ENCODE measurements at places on chromosomes 7 and 10.

- H3K4me1 ChIP-seq, result no peaks in the 10 kb centered on the region
- H3K4me3 ChIP-seq, result no peak overlapping the region
- 0 out of 2 replicates have a peak, but pooled peaks cover 3% of the 10 kb centered on the region for H3K36me3 ChIP-seq
- no peak for DNase-seq
- H3K27ac ChIP-seq, result no peak overlapping the region
These were observed 222.0 kb upstream of the ZMIZ1 start for GRCh38 chr10:78846760-78847159.

DNA sequence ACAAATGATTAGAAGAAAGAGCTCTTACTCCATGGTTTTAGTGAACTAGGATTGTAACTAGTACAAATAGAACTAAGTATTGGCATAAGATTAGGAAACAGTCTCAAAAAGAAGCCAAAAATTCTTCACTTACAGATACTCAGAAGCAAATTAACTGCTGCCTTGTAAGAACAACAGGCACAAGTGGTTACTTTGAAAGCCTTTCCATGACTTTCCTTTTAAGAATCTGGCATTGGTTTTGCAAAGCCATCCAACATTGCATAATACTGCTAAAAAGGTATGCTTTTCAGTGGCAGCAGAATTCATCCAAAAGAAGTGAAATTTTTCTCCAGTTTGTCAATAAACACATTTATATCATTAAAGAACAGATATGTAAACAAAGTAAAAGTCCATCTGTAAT is 126.8 kb upstream of the ODAD2 start:
- no peak overlapping the region for H3K4me3 ChIP-seq
- DNase-seq, result no peak
- H3K36me3 ChIP-seq, result peaks cover 14% of the 10 kb centered on the region
- H3K27ac ChIP-seq, result no peak overlapping the region
- peaks cover 2% of the 10 kb centered on the region for H3K4me1 ChIP-seq
- H3K27me3 ChIP-seq, result no peaks in the 10 kb centered on the region

- no peak overlapping the region for H3K4me3 ChIP-seq
- no peaks in the 10 kb centered on the region for H3K36me3 ChIP-seq
- peaks cover 23% of the 10 kb centered on the region for H3K4me1 ChIP-seq
- H3K27ac ChIP-seq, result no peak overlapping the region
- no peaks in the 10 kb centered on the region for H3K27me3 ChIP-seq
These were observed 25.8 kb upstream of the GPR141 start for GRCh38 chr7:37657816-37658215.

GRCh38 chr7:15581352-15581951 is 19.6 kb upstream of the AGMO start:
- no peaks in the 10 kb centered on the region for H3K27me3 ChIP-seq
- H3K27ac ChIP-seq, result no peak overlapping the region

DNA sequence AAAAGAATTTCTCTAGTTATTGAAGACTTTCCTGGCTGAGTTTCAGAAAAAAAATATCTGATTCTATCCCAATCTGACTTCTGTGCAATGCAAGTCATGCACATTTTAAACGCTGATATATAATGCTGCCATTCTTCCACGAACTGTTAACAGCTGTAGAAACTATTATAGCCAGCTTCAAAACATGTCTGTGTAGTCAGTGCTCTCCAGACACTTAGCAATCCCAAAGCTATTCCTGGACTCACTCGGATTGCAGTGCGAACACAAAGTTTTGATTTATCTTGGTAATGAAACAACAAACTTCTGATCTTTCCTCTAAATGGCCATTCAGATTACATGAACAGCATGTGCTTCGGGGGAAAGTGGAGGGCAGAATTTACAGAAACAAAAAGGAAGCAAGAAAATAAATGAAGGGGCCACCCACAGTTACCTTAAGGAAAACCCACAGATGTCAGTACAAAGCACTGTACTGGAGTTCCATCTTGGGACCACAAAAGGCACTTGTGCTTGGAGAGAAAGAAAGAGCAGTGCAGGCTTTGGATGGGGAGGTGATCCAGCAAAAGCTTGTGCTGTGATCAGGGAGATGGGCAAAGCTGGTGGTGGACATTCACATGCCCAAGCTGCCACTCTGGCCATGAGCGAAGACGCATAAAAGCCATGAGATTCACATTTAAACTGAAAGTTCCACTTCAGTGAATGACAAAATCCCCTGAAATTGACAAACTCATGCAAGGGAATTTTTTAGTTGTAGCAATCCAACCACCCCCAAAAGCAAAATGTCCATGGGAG is 32.1 kb upstream of the ADO start:
- H3K4me1 ChIP-seq, result peaks cover 37% of the 10 kb centered on the region
- H3K36me3 ChIP-seq, result no peaks in the 10 kb centered on the region
- DNase-seq, result no peak
- no peak overlapping the region for H3K27ac ChIP-seq
- H3K27me3 ChIP-seq, result no peaks in the 10 kb centered on the region

GRCh38 chr10:52334595-52334994 is 20.5 kb downstream of the DKK1 start:
- H3K4me1 ChIP-seq, result peaks cover 9% of the 10 kb centered on the region
- H3K27ac ChIP-seq, result no peak overlapping the region
- no peak for DNase-seq
- H3K4me3 ChIP-seq, result no peak overlapping the region

DNA sequence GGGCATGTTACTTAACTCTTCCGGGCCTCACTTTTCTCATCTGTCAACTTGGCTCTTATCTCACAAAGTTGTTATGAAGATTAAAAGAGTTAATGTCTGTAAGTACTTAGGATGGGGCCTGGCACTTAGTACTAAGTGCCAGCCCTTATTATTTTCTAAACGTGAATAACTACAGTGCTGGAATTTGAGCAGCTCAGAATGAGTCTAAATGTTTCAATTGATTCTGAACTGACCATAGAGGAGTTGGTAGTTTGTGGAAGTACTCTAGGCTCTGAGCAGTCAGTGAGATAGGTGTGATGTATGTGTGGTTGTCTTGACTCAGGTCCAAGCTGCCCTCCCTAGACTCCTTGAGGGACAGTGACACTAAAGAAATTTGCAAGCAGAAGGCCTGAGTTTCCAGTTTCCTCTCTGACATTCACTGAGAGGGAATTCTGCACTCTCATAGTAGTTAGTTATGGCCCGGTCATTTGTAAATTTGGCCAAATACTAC is 18.5 kb upstream of the JAZF1 start:
- no peak overlapping the region for H3K4me3 ChIP-seq
- DNase-seq, result no peak
- H3K27me3 ChIP-seq, result no peaks in the 10 kb centered on the region
- H3K4me1 ChIP-seq, result peaks cover 7% of the 10 kb centered on the region
- H3K36me3 ChIP-seq, result 0 out of 2 replicates have a peak, but pooled peaks cover 3% of the 10 kb centered on the region

DNA sequence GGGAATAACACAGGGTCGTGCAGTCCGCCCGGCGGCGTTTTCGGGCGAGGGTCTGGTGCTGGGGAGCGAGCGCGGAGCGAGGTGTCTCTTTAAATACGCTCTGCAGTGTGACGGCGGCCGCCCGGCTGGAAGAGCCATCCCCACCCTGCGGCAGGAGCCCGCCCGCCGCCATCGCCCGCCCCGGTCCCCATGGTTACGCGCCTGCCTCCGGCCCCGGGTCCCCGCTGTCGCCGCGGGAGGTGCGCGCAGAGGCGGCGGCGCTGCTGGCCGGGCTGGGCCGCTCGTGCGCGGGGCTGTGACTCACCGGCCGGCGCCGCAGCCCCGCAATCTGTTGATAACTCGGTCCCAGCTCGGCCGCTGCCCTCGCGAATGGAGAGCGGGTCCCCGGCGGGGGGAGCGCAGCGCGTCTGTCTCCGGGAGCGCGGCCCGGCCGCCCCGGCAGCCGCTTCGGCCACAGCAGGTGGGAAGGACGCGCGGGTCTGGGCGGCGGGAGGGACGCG is at the start of gene ADGRA1:
TSS of gene ADGRA1 (plus strand) at position 246 of the 500 bp plus-strand sequence. CDS start 986 bp downstream, outside the sequence.
- peak within 1 kb of the TSS; percentile 68 for H3K4me3 ChIP-seq
- peaks cover 2% of the 10 kb centered on the region for H3K4me1 ChIP-seq
- no peaks in the 10 kb centered on the region for H3K36me3 ChIP-seq
- H3K27ac ChIP-seq, result 0 out of 2 replicates have a peak within 1 kb of the TSS, but pooled peaks have one; percentile 57
- peak; percentile 65 for DNase-seq

DNA sequence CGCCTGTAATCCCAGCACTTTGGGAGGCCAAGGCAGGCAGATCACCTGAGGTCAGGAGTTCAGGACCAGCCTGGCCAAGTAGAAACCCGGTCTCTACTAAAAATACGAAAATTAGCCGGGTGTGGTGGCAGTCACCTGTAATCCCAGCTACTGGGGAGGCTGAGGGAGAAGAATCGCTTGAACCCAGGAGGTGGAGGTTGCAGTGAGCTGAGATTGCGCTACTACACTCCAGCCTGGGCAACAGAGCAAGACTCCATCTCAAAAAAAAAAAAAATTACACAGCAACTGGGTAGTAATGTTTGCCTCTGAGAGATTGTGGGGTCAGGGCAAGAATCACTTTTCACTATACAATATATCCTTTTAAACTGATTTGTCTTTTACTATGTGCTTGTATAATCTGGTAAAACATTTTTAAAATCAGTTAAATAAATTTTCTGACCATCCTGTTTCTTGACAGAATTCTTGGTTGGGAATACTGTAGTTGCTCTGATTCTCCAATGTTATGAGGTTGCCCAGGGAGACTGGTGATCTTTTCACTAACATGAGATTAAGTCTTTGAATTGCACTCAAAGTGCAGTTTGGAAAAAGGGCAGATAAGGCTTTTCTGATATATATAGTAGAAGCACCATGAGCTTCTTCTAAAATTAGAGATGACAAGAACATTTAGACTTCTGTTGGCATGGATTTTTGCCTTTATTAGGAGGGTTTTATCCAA is 1.5 kb downstream of the ENTPD7 start:
- H3K27me3 ChIP-seq, result peaks cover 28% of the 10 kb centered on the region
- no peak for DNase-seq
- H3K36me3 ChIP-seq, result peaks cover under 1% of the 10 kb centered on the region
- peaks cover 18% of the 10 kb centered on the region for H3K4me1 ChIP-seq
- H3K4me3 ChIP-seq, result 0 out of 2 replicates have a peak overlapping the region, but pooled peaks have one; percentile 15

- no peak overlapping the region for H3K27ac ChIP-seq
- no peaks in the 10 kb centered on the region for H3K4me1 ChIP-seq
- H3K4me3 ChIP-seq, result no peak overlapping the region
- DNase-seq, result no peak
- no peaks in the 10 kb centered on the region for H3K36me3 ChIP-seq
These were observed 174.2 kb upstream of the NPVF start for GRCh38 chr7:25402532-25402931.

DNA sequence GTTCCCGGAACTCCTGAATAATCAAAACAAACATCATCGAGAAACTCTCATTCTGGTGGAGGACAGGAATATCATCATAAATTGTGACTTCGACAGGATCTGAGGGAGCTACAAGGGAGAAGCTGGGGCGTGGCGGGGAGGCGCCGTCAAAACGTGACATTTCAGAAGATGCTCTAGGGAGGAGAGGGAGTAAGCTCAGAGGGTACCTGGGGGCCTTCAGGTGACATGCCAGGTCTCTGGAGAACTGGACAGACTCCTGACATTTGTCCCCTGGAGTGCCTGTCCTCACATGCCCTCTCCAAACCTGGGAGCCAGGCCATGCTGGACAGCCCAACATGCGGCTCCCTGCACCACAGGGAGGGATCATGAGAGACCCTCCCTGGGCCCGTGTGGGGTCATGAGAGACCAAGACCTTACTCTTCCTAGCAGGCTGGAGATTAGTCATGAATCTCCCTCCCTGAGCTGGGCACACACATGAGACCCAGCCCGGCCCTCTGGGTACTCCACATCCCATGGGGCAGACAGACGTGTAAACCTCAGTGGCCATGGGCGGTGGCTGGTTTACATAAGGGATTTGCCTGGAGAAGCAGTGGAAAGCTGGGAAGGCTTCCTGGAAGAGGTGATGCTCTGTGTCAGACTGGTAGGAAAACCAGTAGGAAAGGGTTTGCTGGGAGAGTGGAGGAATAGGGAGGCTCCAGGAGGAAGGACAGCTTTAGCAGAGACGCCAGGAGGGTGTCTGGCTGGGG is 81.0 kb downstream of the MYL10 start:
- H3K4me3 ChIP-seq, result no peak overlapping the region
- no peaks in the 10 kb centered on the region for H3K27me3 ChIP-seq
- DNase-seq, result peak; percentile 4
- H3K4me1 ChIP-seq, result no peaks in the 10 kb centered on the region

DNA sequence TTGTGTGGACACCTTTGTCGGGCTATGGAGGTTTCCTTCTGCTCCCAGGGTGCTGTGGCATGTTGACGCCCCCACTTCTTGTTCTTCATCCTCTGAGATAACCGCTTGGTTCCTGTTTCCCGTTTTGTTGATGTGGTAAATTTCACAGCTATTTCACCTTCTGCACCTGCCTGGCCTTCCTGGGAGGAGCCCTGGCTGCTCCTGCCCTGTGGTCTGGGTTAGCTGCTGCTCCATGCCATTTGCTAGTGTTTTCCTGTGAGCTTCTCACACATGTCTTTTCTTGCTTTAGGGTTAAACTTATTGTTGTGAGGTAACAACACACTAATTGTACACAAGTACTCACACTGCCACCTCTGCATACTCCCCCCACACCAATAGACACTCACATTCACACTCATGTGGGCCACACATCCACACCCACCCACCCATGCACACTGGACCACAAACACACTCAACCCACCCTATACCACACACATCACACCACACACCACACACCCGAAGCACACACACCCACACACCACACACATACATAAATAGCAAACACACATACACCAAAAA is 46.5 kb upstream of the MSMB start:
- no peak for DNase-seq
- H3K4me3 ChIP-seq, result no peak overlapping the region
- no peak overlapping the region for H3K27ac ChIP-seq
- H3K4me1 ChIP-seq, result peaks cover 29% of the 10 kb centered on the region

GRCh38 chr10:29055101-29055500 is 233.8 kb upstream of the LYZL1 start:
- H3K36me3 ChIP-seq, result no peaks in the 10 kb centered on the region
- H3K27ac ChIP-seq, result no peak overlapping the region
- no peaks in the 10 kb centered on the region for H3K27me3 ChIP-seq
- no peak overlapping the region for H3K4me3 ChIP-seq
- no peak for DNase-seq
- H3K4me1 ChIP-seq, result peaks cover 27% of the 10 kb centered on the region

GRCh38 chr7:38178695-38179344 is 775 bp downstream of the STARD3NL start:
- H3K4me1 ChIP-seq, result peaks cover 18% of the 10 kb centered on the region
- peaks cover under 1% of the 10 kb centered on the region for H3K36me3 ChIP-seq
- peak overlapping the region; percentile 72 for H3K27ac ChIP-seq

DNA sequence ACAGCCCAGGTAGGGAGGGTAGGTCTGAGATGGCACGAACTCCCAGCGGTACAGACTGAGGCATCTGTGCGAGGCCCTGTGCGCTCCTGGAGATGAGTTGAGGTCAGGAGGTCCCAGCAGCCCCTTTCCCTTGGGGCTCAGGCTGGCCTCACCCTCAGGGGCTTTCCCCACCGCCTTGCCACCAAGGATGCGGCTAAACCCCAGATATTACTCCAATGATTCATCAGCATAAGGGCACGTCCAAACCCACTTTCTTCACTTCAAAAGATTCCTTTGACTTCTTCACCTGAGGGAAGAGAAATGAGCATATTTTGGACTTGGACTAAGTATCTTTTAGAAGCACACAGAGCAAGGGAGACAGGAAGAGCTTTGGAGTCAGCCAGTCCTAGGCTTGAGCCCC is 20.3 kb downstream of the UROS start:
- no peak overlapping the region for H3K4me3 ChIP-seq
- peaks cover 8% of the 10 kb centered on the region for H3K4me1 ChIP-seq
- H3K27ac ChIP-seq, result no peak overlapping the region
- DNase-seq, result no peak
- H3K36me3 ChIP-seq, result peaks cover 33% of the 10 kb centered on the region
- no peaks in the 10 kb centered on the region for H3K27me3 ChIP-seq

GRCh38 chr7:40297741-40298311 is 163.0 kb downstream of the SUGCT start:
- H3K4me1 ChIP-seq, result peaks cover 29% of the 10 kb centered on the region
- no peaks in the 10 kb centered on the region for H3K27me3 ChIP-seq
- H3K4me3 ChIP-seq, result no peak overlapping the region
- no peaks in the 10 kb centered on the region for H3K36me3 ChIP-seq

GRCh38 chr10:23343591-23344240 is 881 bp downstream of the C10orf67 start:
- peaks cover 27% of the 10 kb centered on the region for H3K27me3 ChIP-seq
- DNase-seq, result peak; percentile 86
- peaks cover 12% of the 10 kb centered on the region for H3K4me1 ChIP-seq
- H3K27ac ChIP-seq, result no peak overlapping the region
